Ecto neural progenitor cell (in vitro differentiated cells): ENCODE measurements at places on chromosomes 5 and 9.

GRCh38 chr5:81495286-81495685 lies 101.4 kb upstream of the ACOT12 start:
- DNase-seq = no peak

DNA sequence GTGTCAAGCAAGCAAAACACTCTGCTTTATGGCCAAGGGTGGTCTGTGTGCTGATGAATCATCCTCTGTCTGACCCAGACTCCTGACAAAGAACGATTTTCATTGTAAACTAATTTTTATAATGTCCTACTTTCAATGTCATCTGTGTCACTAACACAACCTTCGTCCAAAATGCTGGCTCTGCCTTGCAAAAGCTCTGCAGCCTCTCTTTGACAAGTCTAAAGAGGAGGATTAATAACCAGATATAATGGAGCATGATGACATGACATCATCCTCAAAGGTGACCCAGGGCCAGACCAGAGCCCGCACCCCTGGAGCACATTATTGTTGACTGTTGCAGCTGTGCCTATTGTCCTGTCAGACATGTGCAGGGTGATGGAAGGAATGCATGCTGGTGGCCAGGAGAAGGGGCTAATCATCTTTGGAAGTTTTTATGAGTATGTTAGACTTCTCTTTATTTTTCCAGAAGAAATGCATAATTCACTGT lies 589.4 kb downstream of the NR2F1-AS1 start:
- DNase-seq = peak; percentile 56

- no peak for DNase-seq
Observed at GRCh38 chr5:56532466-56532865, 282.9 kb upstream of the MAP3K1 start.

DNA sequence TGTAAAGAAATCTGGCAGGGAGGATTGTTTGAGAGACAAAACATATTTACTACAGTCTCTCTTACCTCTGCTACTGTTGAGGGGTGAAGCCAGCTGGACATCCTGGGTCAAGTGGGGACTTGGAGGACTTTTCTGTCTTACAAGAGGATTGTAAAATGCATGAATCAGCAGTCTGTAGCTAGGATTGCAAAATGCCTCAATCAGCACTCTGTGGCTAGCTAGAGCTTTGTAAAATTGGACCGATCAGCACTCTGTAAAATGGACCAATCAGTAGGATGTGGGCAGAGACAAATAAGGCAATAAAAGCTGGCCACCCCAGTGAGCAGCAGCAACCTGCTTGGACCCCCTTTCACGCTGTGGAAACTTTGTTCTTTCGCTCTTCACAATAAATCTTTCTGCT lies 995.8 kb upstream of the CDH6 start:
- DNase-seq = no peak

- DNase-seq = no peak
Observed at GRCh38 chr5:31853398-31854135, 214.6 kb downstream of the PDZD2 start.

DNA sequence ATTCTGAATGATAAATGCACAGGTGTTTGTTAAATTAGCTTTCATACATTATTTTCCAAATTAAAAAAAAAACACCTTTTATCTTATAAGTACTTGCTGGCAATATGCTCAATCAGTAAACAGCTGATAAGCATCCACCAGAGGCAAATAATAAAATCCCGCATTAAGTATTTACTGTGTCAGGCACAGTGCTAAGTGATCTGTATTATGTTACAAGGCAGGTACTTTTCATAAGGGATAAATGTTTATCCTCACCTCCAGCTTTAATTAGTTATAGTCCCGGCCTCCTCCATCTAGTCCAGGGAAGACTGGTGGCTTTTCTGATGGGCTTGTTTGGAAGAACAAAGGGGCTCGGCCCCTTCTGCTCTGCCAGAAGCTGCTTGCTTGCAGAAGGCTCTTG lies 40.1 kb downstream of the PFDN1 start:
- DNase-seq = no peak

DNA sequence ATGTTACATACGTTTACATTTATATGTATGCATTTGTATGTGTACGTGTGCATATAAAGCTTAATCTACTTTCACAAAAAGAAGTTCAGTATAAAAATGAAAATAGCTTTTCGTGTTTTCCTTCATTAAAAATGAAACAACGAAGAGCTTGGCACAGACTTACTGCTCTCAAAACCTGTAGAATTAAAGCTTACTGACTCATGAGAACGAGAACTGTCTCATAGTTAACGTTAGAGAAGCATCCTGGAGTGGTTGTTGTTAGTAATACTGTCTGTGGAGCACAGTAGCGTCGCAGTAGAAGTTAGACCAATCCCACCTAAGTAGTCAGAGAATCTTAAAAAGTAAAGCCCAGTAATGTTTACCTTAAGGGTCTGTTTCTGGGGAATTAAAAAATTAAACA lies 1.3 kb downstream of the MAT2B start:
- DNase-seq = no peak

DNA sequence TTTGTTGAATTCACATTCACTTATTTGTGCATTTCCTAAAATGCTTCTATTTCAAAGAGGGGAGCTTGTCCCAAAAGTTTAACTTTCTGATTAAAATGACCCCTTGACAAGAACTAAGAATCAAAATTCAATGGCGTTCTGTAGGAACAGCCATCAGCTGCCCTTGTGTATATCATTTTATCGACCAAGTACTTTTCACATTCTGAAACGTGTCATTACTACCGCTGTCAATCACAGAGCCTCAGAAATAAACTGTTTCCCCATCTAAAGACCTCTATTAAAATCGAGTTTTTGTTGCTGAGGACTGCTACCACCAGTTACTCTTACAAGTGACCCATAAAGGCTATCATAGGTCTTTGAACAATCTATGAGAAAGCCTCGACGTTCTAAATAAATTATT lies 1.6 kb upstream of the FOXD1 start:
- DNase-seq = no peak
